ENCODE measurements at places on chromosomes 4 and X.

GRCh38 chrX:100606753-100607152 lies 22.0 kb downstream of the TNMD start:
- no peak for DNase-seq

DNA sequence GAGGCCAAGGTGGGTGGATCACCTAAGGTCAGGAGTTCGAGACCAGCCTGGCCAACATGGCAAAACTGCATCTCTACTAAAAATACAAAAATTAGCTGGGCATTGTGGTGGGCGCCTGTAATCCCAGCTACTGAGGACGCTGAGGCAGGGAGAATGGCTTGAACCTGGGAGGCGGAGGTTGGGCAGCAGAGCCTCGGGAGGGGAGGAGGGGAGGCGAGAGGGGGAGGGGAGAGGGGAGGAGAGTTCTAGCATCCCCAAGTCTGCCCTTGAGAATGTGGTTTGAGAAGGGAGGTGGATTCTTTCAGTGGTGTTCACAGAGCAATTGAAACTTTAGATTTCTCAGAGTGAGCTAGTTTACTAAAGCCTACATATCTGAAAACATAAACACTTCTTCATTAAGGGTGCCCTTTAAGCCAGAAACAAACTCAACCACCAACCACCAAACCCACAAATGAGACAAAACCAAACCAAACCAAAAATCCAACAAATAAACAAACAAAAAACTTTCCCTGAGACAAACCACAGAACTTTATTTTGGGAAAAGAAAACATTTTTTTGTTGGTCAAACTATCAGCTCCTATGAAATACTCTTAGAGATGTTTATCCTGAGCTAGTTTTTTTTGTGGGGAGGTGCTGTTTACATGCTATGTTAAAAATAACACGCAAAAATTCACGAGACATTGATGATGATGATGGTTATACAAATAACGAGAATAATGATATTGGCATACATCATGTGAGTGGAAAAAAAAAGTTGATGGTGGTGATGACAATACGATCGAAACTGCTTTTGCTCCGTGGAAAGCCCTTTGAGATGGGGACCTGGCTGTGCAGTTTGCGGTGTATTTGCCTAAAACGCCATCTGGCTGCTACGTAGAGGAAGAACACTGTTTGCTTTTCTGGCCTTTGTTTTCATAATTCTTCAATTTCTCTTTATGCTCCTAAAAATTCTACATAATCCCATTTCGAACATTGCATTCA lies 98.2 kb upstream of the PRKX start:
- DNase-seq: no peak

DNA sequence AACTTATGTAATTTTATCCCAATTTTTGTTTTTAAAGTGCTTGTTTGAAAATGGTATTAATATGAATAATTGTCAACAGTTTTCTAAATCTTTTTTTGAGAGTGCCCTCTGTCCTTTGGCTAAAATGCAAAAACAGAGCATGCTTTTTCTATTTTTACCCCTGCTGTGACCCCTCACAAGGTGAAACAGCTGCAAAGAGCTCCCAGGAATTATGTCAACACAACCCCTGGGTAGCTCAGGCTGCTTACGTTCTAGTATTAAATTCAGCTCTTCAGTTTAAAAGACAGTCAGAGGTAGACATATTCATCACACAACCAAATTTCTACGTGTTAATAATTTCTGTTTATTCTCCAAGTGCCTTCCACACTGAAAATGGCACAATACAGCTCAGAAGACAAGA lies 367.5 kb downstream of the PRDM5 start:
- DNase-seq: no peak

GRCh38 chr4:2878346-2878745 lies 34.7 kb downstream of the ADD1 start:
- no peak for DNase-seq

DNA sequence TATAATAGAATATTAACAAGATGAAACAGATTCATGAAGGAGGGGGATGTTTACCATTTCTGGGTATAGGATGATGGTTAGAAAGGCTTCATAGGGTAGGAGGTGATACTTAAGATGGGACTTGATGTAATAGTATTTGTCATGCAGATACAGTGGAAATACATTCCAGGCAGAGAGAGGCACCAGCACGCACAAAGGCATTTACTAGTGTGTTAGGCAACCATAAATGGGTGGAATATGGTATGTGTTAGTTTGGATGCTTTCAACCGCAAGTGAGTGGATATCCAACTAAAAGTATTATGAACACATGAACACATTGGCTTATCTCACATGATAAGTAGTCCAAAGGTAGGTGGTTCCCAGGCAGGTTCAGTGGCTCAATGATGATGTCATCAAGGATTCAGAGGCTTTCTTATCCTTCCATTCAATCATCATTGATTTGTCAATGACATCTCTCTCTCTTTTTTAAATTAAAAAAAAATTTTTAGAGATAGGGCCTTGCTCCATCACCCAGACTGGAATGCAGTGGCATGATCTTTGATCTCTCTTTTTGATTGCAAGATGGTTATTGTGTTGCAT lies 12.7 kb upstream of the STARD8 start:
- DNase-seq: no peak

DNA sequence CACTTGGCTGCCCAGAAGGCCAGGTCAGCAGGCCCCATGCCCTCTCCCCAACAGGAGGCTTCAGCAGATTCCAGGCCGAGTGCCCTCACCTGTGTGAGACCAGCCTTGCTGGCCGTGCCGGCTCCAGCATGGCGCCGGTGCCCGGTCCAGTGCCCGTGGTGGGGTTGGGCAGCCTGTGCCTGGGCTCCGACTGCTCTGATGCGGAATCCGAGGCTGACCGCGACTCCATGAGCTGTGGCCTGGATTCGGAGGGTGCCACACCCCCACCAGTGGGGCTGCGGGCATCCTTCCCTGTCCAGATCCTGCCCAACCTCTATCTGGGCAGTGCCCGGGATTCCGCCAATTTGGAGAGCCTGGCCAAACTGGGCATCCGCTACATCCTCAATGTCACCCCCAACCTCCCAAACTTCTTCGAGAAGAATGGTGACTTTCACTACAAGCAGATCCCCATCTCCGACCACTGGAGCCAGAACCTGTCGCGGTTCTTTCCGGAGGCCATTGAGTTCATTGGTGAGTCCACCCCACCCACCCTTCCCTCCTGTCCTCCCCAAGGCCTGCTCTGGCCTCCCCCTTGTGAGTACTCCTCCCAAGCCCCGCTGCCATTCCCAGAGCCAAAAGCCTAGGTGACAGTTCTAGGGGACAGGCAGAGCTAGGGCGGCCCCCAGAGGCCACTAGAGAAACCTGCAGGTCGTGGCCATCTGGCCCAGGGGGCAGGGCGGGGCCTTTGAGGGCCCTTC lies 2.3 kb downstream of the DUSP9 start:
- DNase-seq: no peak

DNA sequence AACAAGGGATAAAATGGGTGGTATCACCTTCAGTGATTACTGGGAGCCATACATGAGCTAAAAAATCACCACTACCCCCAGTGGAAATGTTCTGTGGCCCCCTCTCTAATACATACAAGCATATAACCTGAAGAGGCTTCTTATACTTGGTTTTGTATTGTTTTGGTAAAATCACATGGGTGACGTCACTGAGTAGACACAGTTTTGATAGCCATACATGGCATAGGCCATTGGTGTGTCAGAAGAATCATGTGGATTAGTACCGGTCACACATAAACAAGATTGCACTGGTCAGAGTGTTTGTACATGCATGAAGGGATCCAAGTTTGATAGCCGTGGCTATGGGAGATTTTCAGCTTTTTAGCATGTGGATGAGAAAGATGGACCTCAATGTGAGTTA lies 131.9 kb upstream of the RADX start:
- no peak for DNase-seq

GRCh38 chr4:21061902-21062301 lies 361.6 kb downstream of the PACRGL start:
- no peak for DNase-seq

DNA sequence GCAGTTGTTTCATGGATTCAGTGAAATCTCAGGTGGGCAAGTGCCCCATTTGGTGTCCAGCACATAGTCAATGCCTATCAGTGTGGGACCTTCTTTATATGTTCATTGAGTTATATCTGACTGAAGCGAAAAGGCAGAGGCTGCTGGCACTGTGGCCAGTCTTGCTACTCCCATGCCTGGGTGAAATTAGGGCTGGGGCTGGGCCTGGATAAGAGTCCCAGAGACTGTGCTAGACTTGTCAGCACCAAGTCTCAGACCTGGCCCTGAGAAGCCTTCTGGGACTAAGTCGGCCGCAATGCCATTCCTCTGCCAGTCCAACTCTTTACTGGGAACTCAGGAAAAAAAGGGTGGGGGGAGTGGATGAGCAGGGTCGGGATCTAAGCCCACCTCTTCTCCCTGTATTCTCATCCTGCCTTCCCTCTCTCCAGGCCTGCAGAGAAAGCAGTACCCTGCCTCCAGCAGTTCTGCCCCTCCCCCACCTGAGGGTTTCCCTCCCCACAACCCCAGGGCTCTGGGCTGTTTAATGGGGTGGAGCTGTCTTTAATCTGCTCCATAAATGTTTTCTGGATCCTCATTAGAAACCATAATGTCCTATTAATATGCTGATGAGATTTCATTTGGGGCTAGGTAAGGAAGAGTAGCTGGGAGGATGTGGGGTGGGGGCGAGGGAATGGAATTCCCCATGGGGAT lies 153.5 kb upstream of the PJA1 start:
- DNase-seq: no peak

GRCh38 chr4:122297694-122298093 lies 81.1 kb upstream of the ADAD1 start:
- no peak for DNase-seq

GRCh38 chrX:154541896-154542722 lies 4.5 kb downstream of the G6PD start:
- no peak for DNase-seq

GRCh38 chrX:128818690-128819089 lies 704.6 kb downstream of the SMARCA1 start:
- DNase-seq: no peak

- DNase-seq: no peak
These were observed 75.0 kb downstream of the NBDY start for GRCh38 chrX:56803850-56804681.

DNA sequence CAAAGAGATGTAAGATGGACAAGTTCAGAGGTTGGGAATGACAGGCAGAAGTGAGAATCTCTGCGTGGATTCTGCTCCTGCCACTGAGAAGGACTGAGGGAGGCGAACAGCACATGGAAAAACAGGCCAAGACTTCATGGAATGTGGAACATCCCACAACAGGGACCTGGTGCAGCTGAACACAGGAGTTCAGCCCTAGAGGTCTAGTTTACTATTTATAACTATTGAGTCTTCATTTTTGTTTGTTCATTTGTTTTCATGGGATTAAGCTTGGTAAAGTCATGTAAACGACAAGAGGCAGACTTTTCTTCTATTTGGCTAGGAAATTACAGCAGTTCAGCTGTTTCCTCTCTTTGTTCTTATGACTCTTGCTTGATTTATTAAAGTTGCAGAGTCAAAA lies 234.5 kb downstream of the MAML3 start:
- no peak for DNase-seq

- no peak for DNase-seq
These were observed 26.1 kb upstream of the PAPSS1 start for GRCh38 chr4:107746161-107746560.

DNA sequence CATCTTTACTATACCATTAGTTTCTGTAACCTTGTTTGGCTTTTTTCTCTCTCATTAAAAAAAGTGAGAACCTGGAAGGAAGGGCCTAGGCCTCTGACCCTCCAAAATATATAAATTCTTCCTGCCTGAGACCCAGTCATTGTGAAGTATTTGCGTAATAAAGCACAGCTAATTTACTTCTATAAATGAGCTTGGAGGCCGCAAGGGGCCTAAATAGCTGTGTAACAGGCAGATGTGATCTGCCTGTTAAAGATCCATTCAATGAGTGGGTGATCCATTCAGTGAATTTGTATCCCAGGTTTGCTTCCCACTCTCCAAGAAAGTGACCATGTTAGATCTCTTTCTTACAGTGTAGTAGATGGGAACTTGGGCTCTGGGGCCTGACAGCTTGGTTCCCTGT lies 595 bp upstream of the PYURF start:
- no peak for DNase-seq

DNA sequence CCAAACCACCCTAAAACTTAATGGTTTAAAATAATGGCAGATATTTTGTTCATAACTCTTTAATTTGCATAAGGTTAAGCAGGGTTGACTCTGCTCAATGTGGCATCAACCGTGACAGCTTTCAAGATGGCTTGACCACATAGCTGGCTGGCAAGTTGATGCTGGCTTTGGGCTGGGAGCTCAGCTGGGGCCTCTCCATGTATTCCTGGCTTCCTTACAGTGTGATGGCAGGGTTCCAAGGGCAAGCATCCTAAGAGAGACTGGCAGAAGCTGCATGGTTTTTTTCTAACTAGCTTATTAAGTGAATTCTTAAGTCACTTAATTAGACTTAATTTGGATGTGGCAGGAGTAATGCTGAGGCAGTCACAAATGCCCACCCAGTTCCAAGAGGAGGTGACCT lies 4.5 kb downstream of the RP2 start:
- DNase-seq: no peak

DNA sequence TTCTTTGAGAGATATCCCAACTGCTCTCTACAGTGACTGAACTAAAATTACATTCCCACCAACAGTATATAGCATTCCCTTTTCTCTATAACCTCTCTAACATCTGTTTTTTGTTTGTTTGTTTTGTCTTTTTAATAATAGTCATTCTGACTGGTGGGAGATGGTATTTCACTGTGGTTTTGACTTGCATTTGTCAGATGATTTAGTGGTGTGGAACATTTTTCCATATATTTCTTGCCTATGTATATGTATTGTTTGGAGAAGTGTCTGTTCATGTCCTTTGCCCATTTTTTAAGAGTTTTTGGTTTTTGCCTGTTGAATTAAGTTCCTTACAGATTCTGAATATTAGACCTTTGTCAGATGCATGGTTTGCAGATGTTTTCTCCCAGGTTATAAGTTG lies 9.0 kb downstream of the USO1 start:
- no peak for DNase-seq

- DNase-seq: no peak
These were observed 66.1 kb downstream of the MAGEA10 start for GRCh38 chrX:152072236-152072635.

- no peak for DNase-seq
These were observed at the start of gene UGT2B7 for GRCh38 chr4:69096111-69096656. TSS of gene UGT2B7 (plus strand) at chr4:69096474. CDS start at chr4:69096521, 47 bp downstream.

DNA sequence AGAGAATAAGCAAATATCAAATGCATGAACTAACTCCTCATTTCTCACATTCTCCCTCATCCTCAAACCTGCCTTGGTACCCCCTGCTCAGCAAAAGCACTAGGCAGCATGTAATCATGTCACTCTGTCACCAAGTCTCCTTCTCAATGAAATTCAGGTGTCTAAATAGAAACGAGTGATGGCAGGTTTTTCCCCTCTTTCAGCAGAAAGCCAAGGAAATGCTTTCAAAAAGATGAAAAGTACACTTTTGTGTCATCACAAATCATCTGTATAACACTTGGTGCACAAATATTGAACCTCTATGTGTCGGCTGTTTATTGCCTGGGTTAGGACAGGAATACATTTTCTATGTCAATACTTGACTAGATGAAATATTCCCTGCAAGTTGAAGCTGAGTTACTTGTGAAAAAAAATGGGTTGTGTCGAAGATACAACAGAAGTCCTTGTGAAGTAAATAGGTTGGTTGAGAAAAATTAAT lies 285.1 kb upstream of the MAGEB18 start:
- DNase-seq: no peak

Measured in stimulated activated CD8-positive, alpha-beta memory T cell treated with anti-CD3 and anti-CD28 coated beads, Interleukin-2, amount 100 ng/mL, for 1 hour (primary cell).